AG04450 (cell line): ENCODE measurements at places on chromosomes 13 and 19. TPM values are rescaled to one million over a fixed set of nuclear protein-coding genes. Genes with fewer than 3 reads are reported as not detected.

- no peak for DNase-seq
Observed at GRCh38 chr19:40143612-40144011, 47.6 kb upstream of the MAP3K10 start.

DNA sequence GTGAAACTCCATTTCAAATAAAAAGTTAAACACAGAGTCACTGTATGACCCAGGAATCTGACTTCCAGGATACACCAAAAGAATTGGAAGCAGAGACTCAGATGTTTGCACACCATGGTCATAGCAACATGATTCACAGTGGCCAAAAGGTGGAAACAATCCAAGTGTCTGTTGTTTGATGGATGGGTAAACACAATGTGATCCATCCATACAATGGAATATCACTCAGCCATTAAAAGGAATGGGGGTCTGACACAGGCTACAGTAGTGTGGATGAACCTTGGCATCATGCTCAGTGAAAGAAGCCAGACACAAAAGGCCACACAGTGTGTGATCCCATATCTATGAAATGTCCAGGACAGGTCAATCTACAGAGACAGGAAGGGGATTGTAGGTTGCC is 174.3 kb downstream of the PTPRS start:
- DNase-seq: no peak

DNA sequence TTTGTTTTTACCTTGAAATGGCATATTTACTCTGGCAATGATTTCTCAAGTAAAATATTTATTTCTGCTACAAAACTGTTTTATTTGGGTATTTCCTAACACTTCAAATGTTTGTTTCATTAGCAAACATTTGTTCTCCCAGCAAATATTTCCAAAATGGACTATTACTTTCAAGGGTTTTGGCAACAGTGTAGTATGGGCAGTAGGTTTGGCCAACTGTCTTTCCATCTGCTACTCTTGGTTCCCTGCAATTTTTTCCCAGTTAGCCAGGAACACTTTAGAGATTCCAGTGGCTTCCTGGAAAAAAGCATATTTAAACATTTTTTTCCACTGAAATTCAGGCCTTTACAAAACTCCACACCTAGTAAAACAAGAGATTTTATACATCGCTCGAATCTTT is 466.6 kb downstream of the SLITRK6 start:
- no peak for DNase-seq

GRCh38 chr19:4474514-4475022 is 2.5 kb downstream of the HDGFL2 start:
- DNase-seq: no peak

DNA sequence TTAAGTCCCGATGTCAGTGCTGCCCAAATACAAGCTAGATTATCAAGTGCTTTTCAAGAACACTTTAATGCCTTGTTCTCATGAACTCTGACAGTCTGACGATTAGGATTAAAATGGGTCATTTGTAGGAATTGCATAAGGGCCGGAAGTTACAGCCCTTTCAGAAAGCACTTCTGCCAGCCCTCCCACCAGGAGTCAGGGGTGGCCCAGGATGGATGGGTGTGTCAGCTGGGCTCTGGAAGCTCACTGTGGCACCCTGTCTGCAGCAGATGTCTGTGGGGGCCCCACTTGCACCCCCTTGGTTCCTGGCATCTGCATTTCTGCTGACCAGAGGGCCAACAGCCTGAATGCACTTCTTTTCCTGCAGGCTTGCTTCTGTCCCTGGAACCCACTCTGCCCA is 712.7 kb downstream of the UQCRFS1 start:
- no peak for DNase-seq

DNA sequence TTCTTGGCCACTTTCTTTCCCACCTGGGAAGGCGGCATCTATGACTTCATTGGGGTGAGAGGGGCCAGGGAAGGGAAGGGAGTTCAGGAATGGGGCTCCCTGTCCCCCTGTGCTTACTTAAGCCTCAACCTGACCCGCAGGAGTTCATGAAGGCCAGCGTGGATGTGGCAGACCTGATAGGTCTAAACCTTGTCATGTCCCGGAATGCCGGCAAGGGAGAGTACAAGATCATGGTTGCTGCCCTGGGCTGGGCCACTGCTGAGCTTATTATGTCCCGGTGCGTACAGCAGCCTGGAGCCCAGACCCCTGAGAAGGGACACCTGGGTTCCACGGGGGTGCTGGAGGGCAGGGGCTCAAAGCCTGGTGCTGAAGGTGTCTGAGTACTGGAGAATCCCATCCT is 1.1 kb downstream of the TMEM147 start:
- DNase-seq: no peak

DNA sequence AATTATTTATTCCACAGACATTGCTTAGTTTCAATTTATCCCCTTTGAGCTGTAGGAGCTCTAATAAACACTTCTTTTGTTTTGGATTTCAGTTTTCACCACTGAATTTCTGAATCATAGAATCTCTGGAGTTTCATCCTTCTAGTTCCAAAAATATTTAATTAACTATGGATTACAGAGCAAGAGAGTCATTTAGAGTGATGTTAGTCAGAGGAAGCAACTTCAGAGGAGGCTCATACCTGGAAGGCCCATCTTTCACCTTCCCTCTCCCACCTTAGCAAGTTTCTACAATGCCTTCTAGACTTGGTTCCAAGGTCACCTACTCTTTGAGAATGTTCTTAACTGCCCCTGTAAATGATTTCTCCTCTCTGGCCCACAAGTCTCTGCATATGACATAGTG is 353.2 kb downstream of the SPRY2 start:
- no peak for DNase-seq

GRCh38 chr13:59901191-59901590 is 262.5 kb downstream of the DIAPH3 start:
- DNase-seq: no peak

GRCh38 chr13:36979361-36980050 is 19.6 kb downstream of the ALG5 start:
- peak; percentile 26 for DNase-seq

DNA sequence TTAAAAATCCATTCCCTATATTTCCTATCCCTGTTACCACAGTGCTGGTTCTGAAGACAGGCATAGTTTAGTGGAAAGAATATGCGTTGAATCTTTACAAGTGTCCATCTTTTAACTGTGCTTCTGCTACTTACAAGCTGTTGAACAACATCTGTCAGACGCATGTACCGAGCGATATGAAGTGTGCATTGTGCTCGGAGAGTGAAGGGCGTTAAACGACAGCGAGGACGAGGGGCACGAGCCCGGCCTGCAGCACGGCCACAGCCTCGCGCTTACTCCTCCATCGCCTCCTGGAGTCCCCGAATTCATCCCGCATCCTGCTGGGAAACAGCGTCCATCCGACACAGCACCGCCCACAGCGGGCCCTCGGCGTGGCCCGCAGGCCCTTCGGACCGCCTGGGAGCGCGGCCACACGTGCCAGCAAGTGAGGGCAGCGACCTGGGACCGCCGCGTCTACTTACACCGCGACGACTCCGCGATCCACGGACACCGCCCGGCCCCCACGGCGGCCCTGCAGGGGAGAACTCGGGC is 514 bp downstream of the PCID2 start:
- DNase-seq: no peak

DNA sequence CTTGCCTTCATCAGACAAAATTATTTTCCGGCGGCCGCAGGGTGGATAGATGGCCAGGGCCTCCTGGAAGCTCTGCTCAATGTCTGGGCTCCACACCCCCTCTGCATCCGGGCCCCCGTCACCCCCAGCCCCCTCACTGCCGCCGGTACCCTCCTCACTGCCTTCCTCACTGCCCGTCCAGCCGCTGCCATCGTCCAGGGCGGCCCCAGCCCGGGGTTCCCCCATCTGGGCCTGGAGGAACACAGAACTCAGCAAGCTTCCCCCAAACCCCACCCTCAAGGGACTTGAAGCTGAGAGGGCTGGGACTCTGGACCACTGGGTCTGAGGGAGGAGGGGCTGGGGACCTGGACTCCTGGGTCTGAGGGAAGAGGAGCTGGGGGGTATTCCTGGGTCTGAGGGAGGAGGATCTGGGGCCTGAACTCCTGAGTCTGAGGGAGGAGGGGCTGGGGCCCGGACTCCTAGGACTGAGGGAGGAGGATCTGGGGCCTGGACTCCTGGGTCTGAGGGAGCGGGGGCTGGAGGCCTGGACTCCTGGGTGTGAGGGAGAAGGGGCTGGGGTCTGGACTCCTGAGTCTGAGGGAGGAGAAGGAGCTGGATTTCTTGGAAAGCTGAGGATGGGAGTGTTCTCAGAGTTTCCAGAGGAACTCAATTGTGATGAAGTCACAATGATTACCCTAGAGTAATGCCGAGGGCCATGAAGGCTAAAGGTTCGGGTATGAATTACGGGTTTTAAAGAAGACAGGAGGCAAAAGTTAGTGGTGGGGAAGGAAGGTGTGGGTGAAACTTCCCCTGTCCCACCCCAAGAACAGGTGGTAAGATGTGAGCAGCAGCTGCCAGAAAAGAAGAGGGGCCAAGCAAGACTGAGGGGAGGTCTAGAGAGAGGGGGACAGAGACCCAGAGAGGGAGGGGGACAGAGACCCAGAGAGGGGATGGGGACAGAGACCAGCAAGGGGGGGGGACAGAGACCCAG is 2.1 kb downstream of the TEAD2 start:
- DNase-seq: no peak

DNA sequence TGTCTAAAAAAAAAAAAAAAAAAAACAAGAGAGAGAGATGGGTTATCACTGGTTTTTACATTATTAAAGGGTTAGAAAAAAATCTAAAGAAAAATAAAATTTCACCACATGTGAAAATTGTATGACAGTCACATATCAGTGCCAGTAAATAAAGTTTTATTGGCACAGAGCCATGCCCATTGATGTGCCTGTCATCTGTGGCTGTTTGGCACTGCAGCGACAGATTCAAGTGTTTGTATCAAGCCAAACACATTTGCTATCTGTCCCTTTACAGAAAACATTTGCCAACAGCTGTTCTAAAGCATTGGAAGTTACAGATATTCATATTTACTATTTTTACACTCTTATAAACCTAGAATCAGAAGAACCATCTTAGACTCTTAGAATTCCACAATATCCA is 16.3 kb downstream of the FCHO1 start:
- DNase-seq: no peak

- no peak for DNase-seq
Observed at GRCh38 chr19:2050349-2050990, 574 bp downstream of the MKNK2 start.

GRCh38 chr13:84983321-84983720 is 815.9 kb downstream of the SLITRK6 start:
- no peak for DNase-seq

DNA sequence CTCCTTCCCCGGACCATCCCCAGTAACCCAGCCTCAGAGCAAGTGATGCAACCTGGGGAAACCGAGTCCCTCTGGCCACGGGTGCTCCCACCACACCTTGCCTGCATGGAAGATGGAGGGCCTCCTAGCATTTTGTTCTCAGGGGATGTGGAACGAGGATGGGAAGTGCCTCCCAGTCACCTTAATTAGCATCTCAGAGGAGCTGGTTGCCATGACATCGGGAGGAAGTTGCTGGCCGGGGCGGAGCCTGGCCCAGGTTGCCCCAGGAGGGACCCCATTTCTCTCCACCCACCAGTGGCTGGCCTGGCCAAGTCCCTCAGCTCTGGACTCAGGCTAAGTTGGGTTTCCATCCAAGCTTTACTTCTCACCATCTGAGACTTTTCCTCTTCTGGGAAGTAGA is 24.1 kb upstream of the PTPRS start:
- no peak for DNase-seq

DNA sequence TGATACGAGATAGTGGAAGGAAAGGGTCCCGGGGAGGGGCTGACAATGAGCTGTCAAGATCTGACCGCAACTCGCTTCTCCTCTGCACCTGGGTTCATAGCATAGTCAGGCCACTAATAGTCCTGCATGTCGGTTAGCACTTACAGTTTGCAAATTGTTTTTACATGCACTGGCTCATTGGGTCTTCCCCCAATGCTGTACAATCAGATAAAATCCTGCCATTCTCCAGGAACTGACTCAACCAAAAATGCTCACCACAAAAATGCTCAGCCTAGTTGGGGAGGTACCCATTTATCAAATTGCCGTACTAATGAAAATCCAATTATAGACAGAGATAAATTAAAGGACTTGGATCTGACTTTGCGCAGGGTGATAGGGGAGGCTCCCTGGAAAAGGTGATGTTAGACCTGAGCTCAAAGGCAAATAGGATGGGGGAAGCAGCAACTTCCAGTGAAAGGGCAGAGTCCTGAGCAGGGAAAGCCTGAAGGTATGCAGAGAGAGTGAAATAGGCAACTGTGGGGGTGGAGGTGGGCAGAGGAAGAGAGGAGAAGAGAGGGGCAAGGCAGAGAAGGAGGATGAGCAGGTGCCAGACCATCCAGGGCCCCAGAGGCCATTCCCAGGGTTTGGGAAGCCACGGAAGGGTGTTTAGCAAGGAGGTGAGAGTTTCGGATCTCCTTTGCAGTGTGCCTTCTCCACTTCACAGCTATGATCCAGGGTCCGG is 326.1 kb upstream of the TSHZ3 start:
- no peak for DNase-seq

DNA sequence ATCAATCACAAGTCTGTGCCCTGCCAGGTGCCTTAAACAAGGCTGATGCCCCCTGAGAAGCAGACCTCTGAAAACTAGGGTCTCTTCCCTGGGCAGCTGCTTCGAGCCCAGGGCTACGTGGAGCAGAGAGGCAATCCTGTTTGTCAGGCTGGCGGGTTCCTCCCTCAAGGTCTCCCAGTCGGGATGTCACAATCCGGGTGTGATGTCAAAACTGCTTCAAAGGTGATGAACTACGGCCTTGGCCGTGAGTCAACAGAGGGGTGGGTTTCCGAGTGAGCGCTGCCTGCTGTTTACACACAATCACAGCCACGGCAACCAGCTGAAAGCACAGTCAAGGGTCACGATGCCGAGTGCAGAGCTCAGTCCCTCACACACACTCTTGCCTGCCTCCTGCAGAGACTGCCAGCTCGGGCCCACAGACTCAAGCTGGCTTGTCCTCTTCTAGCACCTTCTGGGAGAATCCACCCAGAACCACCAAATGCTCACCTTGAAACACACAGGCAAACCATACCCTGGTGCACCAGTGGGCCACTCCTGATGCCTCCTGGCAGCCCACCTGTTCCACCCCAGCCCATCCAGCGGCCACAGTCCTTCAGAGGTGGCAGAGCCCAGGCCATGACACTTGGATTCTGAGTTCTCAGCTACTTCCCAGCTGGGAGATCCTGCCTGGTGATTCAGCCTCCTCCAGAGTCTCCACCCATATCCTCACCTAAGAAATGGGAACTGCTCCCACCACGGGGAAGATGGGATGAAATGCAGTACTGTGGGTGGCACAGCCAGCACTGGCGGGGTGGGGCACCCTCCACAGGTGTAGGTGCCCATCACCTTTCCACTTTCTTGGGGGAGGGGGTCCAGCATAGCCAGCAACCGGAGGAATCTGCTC is 6.8 kb downstream of the ELL start:
- no peak for DNase-seq

- DNase-seq: no peak
Observed at GRCh38 chr13:44592216-44592847, 16.2 kb upstream of the TSC22D1 start.

HIF3A gene
- polyA plus RNA-seq: 0.21 and 0.47 TPM in 2 replicates

NLRP12 gene
- not detected in 2 replicates for polyA plus RNA-seq

UBE2L5 gene
- 0.56 and 0.81 TPM in 2 replicates for polyA plus RNA-seq

GPR18 gene
- not detected in 2 replicates for polyA plus RNA-seq

TEX101 gene
- not detected in 2 replicates for polyA plus RNA-seq

ZNF569 gene
- polyA plus RNA-seq: 3.2 and 4.0 TPM in 2 replicates

CPB2 gene
- polyA plus RNA-seq: not detected in 2 replicates

COX6B2 gene
- 0.16 and 0.19 TPM in 2 replicates for polyA plus RNA-seq

KIRREL2 gene
- not detected in 2 replicates for polyA plus RNA-seq

FUT6 gene
- not detected in 2 replicates for polyA plus RNA-seq

TRPM4 gene
- polyA plus RNA-seq: 4.3 and 6.3 TPM in 2 replicates

KASH5 gene
- polyA plus RNA-seq: not detected in 2 replicates

RFPL4A gene
- not detected in 2 replicates for polyA plus RNA-seq
